ENCODE measurements at places on chromosomes 11 and 22.

DNA sequence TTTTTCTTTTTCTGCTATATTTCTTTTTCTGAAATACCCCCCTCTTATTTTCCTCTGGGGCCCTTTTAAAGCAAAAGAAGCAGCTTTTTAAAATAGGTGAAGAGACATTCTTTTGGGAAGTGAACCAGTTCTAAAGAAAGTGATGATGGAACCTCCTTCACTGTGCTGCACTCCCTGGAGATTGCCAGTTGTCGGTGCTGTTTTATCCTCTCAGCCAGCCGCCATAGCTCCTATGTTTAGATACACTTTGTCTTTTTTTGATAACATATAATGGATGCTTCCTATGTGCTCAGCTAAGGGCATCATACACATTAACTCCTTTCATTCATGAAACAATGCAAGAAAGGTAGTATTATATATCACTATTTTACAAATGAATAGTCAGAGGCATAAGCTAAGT lies 14.0 kb downstream of the CFAP300 start:
- no peak for DNase-seq

- no peak for DNase-seq
These were observed 4.2 kb upstream of the GRK2 start for GRCh38 chr11:67261946-67262681.

DNA sequence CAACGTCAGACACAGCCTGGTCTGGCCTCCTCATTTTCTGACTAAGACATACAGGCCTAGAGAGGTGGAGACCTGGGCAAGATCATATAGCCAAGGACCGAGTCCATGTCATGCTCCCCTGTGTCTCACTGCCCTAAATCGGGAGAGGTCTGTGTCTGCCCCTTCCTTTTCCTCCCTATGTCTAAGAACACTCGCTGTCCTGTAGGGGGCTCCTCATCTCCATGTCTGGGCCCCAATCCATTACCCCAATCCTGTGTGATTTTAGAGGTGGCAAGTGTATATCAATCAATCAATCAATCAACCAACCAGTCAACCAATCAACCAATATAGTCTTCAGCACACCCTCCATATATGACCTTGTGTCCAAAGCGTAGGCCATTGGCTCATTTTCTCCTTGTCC lies 125.7 kb downstream of the KIRREL3 start:
- DNase-seq: no peak

- no peak for DNase-seq
These were observed 469.8 kb upstream of the ANO3 start for GRCh38 chr11:25862159-25862558.

- DNase-seq: no peak
These were observed 509.8 kb upstream of the RAG2 start for GRCh38 chr11:37107831-37108230.

- no peak for DNase-seq
These were observed 27.2 kb downstream of the GRAMD1B start for GRCh38 chr11:123457187-123457770.

- DNase-seq: no peak
These were observed 12.6 kb downstream of the IL2RB start for GRCh38 chr22:37137131-37137530.

GRCh38 chr22:38218661-38219622 lies 17.1 kb downstream of the MAFF start:
- DNase-seq: no peak

GRCh38 chr11:44006917-44007361 lies 40.8 kb upstream of the ACCSL start:
- no peak for DNase-seq

DNA sequence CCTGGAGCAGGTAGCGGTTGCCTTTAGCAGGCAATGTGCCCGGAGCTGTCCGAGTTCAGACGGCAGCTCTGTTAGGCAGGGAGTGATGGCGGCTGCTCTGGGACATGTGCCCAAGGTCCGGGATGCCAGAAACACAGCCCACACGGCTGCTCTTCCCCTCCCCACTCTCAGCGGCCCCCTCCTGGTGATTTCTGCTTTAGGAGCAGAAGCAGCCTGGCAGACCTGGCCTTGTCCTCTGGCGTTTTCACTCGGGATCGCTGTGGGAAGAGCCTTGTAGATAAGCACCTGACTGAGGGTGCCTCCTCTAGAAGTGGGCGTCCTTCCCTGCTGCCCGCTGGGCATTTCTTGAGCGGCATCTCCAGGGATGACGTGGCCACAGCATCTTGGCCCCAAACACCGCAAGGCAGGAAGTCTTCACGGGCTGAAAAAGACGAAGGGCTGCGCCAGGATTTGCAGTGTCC lies 392.2 kb downstream of the TBC1D22A start:
- no peak for DNase-seq

DNA sequence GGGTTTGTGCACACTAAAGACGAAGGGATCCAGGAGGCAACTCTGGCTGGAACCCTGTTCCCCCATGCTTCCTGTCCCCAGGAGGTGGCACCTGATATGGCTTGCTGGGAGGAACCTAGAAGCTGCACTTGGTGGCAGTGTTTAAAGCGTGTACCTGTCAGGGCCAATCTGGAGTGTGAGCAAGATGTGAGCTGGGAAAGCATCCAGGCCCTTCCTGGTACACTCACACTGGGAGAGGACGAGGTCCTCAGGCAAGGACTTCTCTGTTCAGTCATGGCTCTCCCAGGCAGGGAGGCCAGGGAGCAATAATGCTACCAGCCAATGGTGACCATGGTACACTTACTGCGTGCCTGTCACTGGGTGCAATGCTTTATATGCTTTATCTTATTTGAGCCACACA lies 130.7 kb upstream of the NECTIN1 start:
- no peak for DNase-seq

DNA sequence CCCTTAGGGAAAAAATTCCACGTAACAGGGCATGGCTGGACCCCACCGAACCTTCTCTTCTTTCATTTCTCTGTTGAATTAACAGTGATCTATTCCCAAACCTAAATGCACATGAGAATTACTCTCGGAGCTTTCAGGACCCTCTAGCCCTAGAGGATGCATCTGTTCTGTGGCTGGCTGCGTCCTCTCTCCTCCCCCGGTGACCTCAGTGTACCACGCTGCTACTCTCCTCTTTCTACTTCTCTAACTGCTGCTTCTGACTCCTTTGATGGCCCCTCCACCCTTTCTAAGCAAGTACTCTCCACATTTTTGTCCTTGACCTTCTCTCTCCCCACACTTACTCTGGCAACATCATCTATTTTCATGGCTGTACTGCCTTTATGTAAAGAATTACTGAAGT lies 12.1 kb upstream of the APOA1 start:
- DNase-seq: no peak

DNA sequence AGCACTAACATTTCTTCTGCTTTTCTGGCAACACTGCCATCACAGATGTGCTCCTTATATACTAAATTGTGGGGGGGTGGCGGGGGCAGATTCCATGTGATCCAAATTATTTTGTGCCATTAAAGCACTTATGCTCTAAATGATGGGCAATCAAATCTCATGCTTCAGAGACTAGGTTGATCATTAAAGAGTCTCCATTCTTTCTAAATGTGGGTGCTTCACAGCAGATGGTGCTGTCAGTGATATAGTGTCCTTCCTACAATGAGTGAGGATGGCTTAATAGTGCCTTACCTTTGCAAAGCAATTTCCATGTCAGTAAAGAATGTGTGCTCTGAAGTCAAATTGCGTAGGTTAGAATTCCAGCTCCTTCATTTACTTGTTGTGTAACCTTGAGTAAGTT lies 589.8 kb downstream of the ETS1 start:
- no peak for DNase-seq

GRCh38 chr11:1297576-1298473 lies 11.6 kb downstream of the TOLLIP start:
- DNase-seq: no peak

DNA sequence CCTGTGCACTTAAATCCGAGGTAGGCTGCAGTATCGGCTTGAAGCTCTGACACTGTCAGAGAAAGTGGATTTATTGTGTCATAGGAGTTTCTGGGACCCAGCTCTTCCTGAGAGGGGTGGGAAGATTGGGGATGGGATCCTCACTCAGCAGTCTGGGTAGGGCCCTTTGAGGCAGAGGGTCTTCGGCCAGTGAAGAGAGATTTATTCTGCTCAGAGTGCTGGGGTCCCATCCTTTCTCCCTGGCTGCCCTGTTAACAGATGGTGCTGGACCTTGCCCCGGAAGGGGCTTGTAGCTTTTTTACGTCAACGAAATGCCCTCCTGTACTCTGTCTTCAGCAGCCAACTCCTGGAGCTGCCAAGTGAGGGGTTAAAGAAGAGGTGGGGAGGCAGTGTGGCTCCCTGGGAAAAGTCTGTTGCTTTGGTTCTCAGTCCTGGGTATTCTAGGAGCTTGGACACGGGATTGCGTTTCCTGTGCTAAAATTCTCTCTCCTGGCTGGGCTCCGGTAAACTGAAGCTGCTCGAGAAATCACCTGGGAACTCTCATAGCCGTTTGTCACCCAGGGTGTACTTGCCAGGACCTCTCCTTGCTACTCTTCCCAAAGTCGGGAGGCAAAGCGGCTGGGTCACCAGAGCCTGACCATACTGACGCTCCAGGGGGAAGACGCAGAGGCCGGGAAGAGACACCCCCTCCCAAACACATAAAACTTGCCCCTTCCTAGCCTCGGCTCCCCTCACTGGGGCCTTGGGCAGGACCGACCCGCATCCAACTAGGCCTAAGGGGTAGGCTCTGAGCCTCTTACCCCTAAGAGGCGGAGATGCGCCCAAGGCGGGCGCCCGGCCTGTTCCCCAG lies 806 bp upstream of the SMDT1 start:
- DNase-seq: no peak

DNA sequence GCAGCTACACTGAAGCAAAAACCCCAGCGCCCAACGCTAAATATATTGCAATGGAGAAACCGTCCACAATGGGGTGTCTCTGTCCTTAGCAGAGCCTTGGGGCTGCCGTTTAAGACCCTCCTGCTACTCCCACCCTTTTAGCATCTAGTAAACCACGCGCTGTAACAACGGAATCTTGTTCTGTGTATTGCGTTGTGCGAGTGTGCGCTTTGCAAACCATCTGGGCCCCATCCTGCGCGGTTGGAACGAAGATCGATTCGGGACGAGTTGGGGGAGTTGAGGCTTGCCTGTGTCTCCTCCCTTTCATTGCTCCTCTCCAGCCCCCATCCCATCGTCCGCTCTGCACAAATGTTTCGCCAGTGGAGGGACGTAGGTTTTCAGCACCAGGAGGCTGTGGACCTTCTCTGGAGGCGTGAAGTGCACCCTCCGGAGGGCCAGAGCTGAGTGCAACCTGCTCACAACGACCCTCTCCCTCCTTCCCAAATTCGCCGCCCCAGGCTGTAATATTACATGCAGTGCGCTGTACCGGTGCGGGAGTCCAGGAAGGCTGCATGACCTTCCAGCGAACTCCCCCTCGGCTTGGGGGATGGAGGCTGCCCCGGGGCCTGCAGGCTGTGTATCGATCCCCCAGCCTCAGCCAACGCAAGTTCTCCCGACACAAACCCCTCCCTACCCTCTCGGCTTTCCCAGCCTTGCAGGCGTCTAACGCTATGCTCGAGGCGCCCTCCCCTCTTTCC lies 1.6 kb upstream of the KMT2A start:
- no peak for DNase-seq

- DNase-seq: no peak
These were observed 65.8 kb upstream of the MS4A8 start for GRCh38 chr11:60633645-60634044.

DNA sequence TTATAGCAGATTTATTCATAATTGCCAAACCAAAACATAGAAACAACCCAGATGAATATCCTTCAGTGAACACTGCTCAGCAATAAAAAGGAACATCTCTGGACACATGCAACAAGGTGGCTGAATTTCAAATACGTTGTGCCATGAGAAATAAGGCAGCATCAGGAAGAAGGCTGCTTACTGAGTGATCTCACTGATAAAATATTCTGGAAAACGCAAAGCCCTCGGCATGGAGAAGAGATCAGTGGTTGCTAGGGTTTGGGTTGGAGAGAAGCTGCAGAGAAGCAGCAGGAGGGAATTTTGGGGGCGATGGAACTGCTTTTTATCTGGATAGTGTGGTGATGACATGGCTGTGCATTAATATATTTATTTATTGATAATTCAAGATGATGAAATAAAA lies 11.0 kb upstream of the SHANK2 start:
- no peak for DNase-seq

- no peak for DNase-seq
These were observed 290.3 kb upstream of the API5 start for GRCh38 chr11:43021466-43021865.

DNA sequence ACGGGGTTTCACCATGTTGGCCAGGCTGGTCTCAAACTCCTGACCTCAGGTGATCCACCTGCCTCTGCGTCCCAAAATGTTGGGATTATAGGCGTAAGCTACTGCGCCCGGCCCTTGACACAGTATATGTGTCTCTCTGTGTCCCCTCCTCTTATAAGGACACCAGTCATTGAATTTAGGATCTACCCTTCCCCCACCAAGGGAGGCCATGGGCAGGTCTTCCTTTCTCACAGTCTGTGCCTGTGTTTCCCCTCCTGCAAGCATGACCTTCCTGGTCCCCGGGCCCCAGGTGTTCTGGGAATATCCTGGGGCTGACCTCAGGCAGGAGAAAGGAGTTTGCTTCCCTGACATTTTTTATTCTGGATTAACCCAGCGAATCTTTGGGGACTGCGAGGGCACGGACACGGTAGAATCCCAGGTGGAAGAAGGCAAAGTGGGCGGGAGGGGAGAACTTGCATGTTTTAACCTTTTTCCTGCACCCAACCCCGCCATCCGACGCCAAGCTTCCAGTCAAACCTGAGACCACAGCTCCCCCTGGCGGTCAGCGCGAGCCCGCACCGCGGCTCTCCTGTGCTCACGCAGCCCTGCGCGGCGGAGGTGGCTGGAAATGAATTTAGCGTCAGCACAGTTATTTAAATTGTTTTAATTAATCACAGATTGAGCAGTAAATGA lies 42.1 kb upstream of the ISX start:
- DNase-seq: peak; percentile 38

DNA sequence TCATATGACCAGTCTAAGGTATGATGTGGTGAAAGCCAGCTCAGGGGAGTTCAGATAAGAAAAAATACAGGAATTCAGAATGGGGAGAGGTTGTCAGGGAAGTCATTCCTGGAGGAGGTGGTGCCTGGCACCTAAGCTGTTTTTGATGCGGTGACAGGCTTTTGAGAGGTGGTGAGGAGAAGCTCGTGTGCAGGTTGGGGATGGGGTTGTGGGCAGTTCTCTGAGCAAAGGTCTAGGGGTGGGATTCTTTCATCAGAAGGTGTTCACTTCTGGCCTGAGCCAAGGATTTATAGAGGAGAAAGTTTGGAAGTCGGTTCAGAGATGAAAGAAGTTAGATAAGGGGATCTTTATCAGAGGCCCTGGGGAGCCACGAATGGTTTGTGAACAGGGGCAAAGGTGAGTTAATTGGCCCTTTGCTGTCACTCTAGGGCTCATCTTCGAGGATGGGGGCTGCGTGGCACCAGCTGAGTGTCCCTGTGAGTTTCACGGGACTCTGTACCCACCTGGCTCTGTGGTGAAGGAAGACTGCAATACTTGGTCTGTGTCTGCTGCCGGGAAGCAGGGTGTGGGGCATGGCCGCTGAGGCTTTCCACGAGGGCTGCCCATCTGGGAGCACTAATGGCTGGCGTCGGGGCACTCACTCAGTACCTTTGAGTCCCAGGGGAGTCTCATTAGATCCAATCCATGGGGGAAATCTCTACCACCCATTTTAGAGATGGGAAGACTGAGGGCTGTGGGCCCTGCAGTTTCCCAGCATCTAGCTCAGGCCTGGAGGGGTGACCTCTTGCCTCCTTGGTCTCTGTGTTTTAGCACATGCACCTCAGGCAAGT lies 13.4 kb downstream of the OTOG start:
- DNase-seq: no peak

- DNase-seq: no peak
These were observed 8.1 kb downstream of the SERHL2 start for GRCh38 chr22:42561856-42562255.

GRCh38 chr11:111409915-111410314 lies 30.8 kb upstream of the POU2AF1 start:
- no peak for DNase-seq

Data from NCI-H774 (cell line).